ENCODE measurements at places on chromosomes 3 and 15.

GRCh38 chr3:11482021-11482420, 161.7 kb downstream of the VGLL4 start:
- no peak for DNase-seq

DNA sequence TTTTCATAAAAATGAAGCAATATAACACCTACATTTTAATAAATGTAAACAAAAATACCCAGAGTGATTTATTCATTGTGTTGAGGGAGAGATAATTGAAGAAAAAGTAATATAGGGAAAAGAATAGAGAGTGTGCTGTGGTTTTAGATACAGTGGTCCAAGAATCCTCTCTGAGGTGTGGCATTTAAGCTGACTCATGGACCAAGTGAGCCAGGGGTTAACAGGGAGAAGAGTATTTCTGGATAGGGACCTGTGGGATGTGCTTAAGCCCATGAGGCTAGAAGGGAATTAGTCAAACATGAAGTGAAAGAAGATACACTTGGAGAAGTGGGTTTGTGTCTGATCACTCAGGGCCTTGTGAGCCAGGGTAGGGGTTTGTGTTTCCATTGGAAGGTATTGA, 680.7 kb upstream of the GRM7 start:
- no peak for DNase-seq

- DNase-seq, result no peak
Observed at GRCh38 chr3:15333099-15333955, 941 bp upstream of the SH3BP5 start.

DNA sequence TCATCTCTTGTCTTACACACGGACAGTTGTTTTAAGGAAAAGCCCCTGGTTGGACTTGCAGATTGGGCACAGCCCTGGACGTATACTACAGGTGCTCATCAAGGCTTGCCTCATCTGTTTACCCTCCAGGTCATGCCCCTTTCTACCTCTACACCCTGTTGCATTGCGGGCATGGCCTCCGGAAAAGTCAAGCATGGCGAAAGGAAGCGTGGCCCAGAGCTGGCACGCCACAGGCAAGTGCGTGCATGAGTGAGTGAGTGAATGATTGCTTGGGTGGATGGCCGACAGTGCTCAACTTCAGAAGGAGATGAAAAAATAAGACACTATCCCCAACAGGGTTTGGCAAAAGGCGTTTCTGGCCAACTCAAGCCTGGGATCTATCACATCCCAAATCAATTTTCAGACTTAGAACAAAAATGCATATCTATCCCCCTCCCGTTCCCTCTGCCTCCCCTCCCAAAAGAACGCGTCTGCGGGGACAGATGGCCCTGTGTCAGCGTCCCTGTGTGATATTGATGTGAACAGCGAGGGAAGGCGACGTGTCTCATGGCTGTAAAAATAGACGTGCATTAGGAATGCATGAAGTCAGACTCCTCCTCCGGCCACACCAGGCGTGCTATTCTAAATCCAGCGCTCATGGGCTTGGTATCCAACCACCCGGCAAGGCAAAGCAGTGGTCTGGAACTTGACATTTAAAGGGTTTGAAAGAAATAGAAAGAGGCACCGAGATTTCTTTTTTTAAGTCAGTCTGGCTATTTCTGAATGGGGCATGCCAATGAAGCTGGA, 96.0 kb downstream of the RPLP1 start:
- DNase-seq, result no peak

- no peak for DNase-seq
Observed at GRCh38 chr3:115082260-115082659, 64.8 kb downstream of the ZBTB20 start.

GRCh38 chr3:146160321-146160963, 542 bp downstream of the PLOD2 start:
- peak; percentile 91 for DNase-seq

GRCh38 chr3:65118912-65119499, 431.2 kb upstream of the ADAMTS9 start:
- no peak for DNase-seq

DNA sequence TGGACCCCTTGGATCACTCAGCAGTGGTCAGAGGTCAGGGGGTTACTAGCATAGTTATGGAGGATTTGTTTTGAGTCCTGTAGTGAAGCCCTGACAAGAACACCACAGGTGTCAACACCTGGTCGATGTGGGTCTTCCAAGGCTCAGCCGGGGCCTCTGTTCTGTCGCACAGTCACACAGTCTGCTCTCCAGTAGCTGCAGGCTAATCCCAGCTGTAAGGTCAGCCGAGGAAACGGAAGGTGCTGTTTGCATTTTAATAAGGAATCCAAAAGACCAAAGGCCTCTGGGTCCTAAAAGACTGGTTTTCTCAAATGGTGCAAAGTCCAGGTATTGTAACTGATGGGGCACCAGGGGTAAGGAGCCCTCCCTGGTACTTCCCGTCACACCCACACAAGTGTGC, 71.7 kb downstream of the RPLP1 start:
- DNase-seq, result no peak

GRCh38 chr3:89180334-89180733, 72.9 kb downstream of the EPHA3 start:
- no peak for DNase-seq

- DNase-seq, result no peak
Observed at GRCh38 chr3:141578202-141578973, 91.6 kb downstream of the RASA2 start.

- no peak for DNase-seq
Observed at GRCh38 chr15:65761210-65761926, 30.7 kb downstream of the DENND4A start.

GRCh38 chr15:71455107-71455506, 339.8 kb downstream of the THSD4 start:
- DNase-seq, result no peak

- no peak for DNase-seq
Observed at GRCh38 chr3:46065750-46066256, 38.5 kb upstream of the XCR1 start.

DNA sequence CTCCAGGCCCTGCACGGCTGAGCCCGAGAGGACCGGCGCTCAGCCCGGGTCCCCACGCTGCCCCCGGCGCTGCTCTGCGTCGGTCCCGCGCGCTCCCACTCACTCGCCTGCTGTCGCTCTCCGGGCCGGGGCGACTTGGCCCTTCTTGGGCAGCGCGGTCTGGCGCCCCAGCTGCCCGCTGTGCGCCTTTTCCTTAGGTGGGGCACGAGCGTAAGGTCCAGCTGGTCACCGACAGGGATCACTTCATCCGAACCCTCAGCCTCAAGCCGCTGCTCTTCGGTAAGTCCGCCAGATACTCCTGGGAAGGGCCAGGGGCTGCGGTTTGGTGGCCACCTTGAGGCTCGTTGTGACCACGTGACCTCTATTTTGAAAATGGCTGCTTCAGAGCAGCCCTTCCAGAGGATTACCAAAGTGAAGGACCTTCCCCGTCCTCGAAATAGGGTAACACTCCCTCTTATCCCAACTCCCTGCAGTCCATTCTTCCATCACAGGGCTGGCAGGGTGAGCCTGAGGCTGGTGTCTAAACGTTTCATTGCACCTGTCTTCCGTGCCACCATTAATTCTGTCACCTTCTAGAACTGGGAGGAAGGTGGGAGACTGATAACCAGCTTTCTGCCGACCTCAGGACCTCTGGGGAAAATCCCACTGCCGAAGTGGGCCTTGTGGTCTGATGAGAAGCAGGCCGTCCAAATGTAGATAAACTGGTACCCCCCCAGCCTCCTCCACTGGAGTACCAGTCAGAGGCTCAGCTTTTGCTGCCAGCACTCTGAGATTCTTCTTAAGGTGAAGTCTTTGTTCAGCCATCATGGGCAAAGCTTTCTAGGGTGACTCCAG, 812 bp downstream of the P4HTM start:
- DNase-seq, result no peak

- DNase-seq, result peak; percentile 89
Observed at GRCh38 chr15:97903971-97904572, 56.4 kb upstream of the ARRDC4 start.

GRCh38 chr3:20669184-20669583, 483.2 kb upstream of the SGO1 start:
- no peak for DNase-seq

- no peak for DNase-seq
Observed at GRCh38 chr3:158745551-158745950, 13.3 kb upstream of the RARRES1 start.

- no peak for DNase-seq
Observed at GRCh38 chr3:29609328-29609811, 328.5 kb downstream of the RBMS3 start.

DNA sequence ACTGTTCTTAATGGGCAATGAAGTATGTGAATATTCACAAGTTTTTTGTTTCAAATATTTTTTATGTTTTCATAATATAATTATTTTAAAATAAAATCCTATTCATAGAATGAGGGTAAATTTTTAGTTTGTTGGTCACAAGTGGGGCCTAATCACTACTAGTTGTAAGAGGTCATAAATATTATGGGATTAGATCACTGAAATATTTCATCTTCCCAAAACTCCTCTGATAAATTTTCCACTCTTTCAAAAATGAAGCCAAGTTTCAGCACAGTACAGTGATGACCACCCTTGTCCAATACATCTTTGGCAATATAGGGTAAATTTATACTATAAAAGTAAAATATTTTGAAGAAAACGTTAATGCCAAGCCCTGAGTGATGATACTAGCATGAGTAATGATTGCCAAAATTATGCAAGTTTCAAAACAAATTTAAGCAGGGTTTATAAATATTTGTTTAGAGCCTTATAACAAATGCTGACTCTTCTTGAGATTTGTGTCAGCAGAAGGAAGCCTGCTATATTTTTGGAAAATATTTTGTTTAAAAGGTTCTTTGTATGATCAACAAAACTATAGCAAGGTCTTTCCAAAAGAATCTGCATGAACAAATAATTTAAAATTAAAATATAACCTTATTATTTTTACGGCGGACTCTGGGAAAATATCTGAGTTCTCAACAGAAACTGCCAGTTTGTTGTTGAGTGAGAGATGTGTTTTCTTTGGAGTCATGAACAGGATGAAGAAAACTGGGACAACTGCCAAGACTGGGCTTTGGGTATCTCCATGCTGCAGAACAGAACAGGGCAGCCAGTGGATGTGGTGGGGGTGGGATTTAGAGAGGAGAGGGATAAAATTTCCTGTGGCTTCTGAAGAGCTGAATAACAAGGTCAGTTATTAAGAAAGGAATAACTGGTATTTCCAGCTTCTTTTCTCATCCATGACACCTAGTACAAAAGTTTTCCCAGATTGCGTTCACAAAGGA, 17.9 kb upstream of the TM4SF1 start:
- peak; percentile 82 for DNase-seq

GRCh38 chr3:153704115-153704514, 417.1 kb upstream of the ARHGEF26 start:
- DNase-seq, result no peak

DNA sequence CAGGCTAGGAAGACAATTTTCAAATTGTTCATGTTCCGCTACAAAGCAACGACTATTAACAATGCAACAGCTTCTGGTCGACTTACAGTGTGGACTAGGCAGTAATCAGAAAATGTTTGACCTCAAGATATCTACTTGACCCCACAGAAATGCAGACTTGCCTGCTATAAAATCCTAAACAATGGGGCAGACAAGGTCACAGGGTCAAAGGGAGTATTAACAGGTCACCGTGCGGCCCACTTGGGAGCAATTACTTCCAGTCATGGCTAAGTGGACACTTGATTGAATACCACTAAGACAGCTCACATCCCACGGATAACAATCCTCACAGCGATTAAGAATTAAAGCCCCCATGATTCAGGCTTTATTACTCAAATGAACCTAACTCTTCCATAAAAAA, 58.9 kb downstream of the FOXP1 start:
- no peak for DNase-seq

DNA sequence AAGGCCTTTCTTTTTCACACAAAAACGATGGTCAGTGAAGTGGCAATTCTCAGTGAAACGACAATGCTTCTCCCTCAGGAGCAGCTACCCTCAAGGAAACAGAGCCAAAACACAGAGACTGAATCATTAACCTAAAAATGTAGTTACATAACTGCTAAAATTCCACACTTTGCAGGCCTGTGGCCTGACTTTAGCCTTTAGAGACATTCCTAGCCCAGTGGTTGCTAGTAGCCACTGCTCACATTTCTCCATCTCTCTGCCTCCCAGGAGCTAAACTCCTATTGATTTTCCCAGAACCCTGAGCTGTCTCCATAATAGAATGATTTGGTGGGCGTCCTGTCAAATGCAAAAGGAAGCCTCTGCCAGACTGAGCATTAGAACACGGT, 630.1 kb upstream of the KCNMB2 start:
- peak; percentile 53 for DNase-seq

GRCh38 chr3:69090021-69090420, 5.3 kb downstream of the ARL6IP5 start:
- no peak for DNase-seq

- peak; percentile 54 for DNase-seq
Observed at GRCh38 chr3:23455084-23455483, 252.0 kb downstream of the UBE2E2 start.
